ENCODE measurements at places on chromosomes 5 and 9.

- DNase-seq: no peak
Observed at GRCh38 chr9:6368831-6369230, 40.7 kb downstream of the TPD52L3 start.

- no peak for DNase-seq
Observed at GRCh38 chr9:89753472-89754055, 148.8 kb downstream of the GADD45G start.

GRCh38 chr9:116377179-116377798 is 223.7 kb downstream of the PAPPA start:
- DNase-seq: no peak

DNA sequence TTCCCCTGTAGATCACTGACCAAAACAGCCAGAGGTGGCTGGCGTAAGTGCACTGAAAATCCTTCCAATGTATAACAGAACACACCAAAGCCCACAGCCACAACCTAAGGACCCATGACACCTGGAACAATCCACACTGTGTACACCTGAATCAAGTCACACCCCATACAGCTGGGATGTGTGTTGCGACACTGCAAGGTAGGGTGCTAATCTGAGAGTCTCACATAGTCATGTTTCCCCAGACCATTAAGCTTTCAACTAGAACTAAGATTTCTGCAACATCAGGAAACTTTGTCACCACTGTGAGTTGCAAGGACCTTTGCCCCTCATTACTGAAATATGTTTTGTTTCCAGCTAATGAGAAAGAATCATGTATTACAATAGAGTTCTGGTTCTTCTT is 59.4 kb downstream of the MED27 start:
- no peak for DNase-seq

- DNase-seq: no peak
Observed at GRCh38 chr5:103793595-103794182, 231.1 kb upstream of the NUDT12 start.
